ENCODE measurements at places on chromosomes 16 and 17. TPM values are rescaled to one million over a fixed set of nuclear protein-coding genes. Genes with fewer than 3 reads are reported as not detected.

NEUROD2 gene
- 0.18 TPM for total RNA-seq

TM4SF5 gene
- 1.2 TPM for total RNA-seq

CCL8 gene
- total RNA-seq = not detected

ITGAX gene
- total RNA-seq = 0.89 TPM

MYH10 gene
- total RNA-seq = 23.6 TPM

NECAB2 gene
- 4.0 TPM for total RNA-seq

HIC1 gene
- 2.0 TPM for total RNA-seq

SNRNP25 gene
- 71.6 TPM for total RNA-seq

TBX21 gene
- total RNA-seq = not detected

G6PC1 gene
- total RNA-seq = not detected

CDH11 gene
- total RNA-seq = 0.49 TPM

CA5A gene
- not detected for total RNA-seq

Measured in A549 treated with ZK216348 at 1 μM for 4 hours (cell line).